ENCODE measurements at places on chromosomes 1 and 21.

GRCh38 chr1:244840219-244840794 lies 4.8 kb downstream of the COX20 start:
- no peak for DNase-seq

DNA sequence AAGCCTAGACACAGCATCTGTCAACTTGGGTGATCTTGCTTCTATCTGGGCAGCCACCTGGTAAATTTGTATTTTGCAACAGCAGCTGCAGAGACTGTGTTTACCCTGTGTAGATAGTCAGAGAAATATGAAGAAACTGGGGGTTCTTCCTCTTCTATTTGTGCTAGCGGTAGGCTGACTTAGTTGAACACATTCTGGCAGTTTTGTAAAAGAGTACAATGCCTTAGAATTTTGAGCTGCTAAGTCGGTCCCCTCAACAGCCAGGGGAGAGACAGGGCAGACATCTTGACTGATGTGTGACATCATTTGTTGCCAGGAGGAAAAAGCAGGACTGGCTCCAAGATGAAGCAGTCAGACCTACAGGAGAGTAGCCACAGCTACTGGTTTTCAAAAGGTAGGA lies 53.7 kb downstream of the KCNJ6 start:
- DNase-seq = no peak

- no peak for DNase-seq
Measured at GRCh38 chr1:30923597-30923996, 15.0 kb upstream of the SDC3 start.

GRCh38 chr1:221517961-221518360 lies 223.9 kb downstream of the DUSP10 start:
- DNase-seq = no peak

- no peak for DNase-seq
Measured at GRCh38 chr1:49190138-49190537, 413.4 kb upstream of the BEND5 start.
